ENCODE measurements at places on chromosomes 2 and 18. TPM values are rescaled to one million over a fixed set of nuclear protein-coding genes. Genes with fewer than 3 reads are reported as not detected.

MRO gene
- total RNA-seq: 0.03 TPM

HAAO gene
- 4.7 TPM for total RNA-seq

UGT1A4 gene
- not detected for total RNA-seq

DUSP28 gene
- total RNA-seq: 11.3 TPM

TDRD15 gene
- total RNA-seq: 0.02 TPM

TACR1 gene
- not detected for total RNA-seq

ABCG8 gene
- 0.04 TPM for total RNA-seq

OTOS gene
- 0.73 TPM for total RNA-seq

PMAIP1 gene
- 10.6 TPM for total RNA-seq

PROC gene
- not detected for total RNA-seq

DNA sequence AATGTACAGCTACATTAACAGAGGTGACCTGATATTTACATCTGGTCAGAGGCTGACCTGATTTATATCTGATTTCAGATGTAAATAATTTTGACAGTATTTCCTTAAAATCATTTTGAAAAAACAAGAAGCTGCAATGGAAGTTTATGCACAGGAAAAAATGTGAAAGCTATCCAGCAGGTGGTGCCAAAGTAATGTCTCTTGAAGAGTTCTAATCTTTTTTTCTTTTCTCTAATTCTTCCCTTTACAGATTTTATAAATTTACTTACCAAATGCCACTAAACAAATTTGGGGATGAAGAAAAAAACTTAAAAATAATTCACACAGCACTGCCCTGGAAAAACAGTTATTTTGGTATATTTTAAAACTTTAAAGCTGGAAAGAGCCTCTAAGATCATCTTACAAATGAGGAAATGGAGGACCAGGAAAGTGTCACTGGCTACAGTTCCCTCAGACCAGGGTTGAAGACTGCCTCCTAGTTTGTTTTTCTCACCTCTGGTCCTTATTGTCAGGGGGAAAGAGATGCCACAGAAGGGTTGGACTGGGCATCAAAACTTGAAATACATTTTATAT lies 16.4 kb upstream of the FBLN7 start:
- DNase-seq: peak; percentile 69

DNA sequence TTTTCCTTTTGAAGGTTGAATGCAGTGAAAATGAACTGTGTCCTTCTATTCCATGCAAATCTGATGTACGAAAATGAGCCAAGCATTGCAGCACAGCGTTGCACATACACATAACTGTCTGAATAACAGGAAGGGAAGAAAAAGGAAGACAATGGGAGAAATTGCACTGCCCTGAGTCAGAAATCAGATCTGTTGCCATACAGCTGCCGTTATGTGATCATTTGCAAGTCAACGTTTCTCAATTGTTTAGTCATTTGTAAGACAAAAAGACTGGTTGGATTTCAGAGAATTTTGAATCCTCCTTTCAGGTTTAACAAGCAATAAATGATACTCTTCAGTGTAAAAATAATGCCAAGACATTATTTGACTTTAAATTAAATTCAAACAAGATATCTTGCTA lies 284.1 kb downstream of the DSEL start:
- DNase-seq: no peak

- DNase-seq: peak; percentile 82
These were observed at the start of gene VRK2 for GRCh38 chr2:58046585-58047372. Gene VRK2 (plus strand): TSS chr2:58046806. CDS start chr2:58048832, 2,026 bp downstream.

DNA sequence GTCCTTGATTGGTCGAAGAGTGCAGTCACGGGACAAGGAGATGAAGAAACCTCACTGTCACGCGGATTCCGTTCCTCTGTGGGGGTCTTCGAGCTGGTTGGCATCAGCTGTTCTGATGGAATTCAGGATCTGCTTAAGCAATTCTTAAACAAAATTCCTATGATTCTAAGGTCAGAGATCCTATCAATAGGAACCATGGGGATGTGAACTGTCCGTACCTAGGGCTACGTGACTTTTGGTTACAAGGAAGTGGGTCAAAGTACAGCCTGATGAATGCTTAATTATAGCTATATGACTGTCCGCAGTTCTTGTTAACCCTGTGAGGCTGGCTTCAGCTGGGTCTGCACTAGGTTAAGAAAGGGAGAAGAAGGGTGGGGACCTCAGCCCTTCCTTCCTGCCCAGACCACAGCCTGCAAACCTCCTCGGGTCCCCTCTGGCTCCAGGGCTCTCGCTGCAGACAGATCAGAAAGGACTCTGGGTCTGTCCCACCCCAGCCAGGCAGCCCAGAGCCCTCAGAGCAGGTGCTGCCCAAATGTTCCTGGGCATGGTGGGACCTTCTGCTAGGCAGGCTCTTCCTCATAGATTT lies 44.2 kb upstream of the TAF1B start:
- DNase-seq: no peak

DNA sequence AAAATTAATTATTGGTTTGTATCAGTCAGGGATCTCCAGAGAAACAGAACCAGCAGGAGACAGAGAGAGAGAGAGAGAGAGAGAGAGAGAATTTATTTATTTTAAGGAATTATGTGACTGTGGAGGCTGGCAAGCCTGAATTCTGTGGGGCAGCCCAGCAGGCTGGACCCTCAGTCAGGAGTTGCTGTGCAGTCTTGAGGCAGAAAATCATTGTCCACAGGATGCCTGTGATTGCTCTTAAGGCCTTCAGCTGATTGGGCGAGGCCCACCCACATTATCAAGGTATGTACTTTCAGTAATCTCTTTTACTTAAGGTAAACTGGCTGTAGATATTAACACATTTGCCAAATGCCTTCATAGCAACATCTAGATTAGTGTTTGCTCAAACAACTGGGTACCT lies 155.3 kb downstream of the SEPTIN10 start:
- no peak for DNase-seq

DNA sequence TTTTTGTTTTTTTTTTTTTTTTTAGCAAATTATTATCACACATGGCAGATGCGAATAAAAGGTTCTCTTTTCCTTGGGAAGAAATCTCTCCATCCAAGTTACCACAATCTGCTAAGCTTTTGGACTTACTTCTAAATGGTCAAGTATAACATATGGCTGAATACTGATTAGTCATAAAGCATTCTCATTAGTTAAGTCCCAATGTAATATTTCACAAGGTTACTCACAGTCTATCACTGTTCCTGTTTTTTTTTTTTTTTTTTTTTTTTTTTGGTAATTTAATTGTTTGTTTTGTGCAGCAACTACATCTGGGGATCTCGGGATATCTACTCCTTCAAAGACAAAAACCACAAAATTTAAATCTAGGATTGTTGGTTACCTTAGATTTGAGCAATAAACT lies 771.7 kb downstream of the CPS1 start:
- DNase-seq: no peak

GRCh38 chr18:79378536-79379250 lies 17.0 kb upstream of the NFATC1 start:
- DNase-seq: no peak

DNA sequence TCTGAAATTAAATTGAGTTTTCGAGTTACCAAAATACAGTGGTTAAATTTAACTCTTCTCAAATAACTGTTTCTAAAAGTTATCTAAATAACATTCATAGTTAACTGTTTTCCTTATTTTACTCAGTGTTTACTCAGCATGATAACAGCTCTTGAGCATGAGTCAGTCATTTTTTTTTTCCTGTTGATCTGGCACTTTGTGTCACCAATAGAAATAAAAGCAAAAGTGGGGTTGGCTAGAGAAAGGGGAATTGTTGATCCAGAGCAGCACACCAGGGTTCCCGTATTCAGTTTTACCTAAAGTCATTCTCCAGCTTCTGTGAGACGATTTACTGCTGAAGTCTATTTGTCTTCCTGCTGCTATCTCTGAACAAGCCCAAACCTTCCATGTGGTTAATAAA lies 851.6 kb downstream of the DCC start:
- DNase-seq: no peak

DNA sequence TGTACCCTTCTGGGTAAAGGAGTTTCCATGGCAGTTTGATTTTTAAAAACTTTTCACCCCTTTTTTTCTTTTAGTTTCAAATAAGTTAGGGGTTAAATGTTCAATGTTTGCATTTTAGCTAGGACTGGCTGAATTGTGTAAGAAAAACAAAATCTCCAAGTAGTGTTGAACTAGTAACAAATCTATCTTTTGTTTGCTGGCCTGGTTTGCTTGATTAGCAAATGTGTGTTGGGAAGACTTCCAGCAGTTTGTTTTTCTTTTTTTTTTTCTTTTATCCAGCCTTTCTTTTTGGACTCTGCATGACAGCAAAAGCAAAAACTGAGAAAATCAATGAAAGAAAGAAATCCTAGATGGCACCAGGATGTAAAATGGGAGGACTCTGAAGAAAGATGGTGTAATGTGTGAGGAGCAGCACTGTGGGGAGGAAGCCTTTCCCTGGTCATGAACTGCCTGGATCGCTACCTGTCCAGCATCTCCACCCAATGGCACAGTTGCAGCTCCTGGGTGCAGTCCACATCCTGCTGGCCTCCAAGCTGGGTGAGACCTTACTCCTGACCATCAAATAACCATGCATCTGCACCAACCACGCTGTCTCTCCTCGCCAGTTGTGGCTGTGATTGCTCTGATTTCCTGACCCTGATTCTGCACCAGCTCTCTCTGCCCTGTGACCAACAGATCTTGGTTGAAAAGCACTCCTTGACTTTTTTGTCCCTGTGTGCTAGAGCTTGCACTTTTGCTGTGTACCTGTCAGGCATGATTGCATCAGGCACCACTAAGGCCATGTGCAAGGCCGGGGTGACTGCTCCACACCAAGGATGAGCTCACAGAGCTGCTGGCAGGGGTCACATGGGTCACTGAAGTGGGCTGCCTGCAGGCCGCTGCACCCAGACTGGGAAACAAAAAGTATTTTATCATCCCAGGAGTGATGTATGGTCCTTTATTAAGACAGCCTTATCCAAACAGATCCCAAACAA lies 71.2 kb upstream of the ZNF236 start:
- DNase-seq: no peak

DNA sequence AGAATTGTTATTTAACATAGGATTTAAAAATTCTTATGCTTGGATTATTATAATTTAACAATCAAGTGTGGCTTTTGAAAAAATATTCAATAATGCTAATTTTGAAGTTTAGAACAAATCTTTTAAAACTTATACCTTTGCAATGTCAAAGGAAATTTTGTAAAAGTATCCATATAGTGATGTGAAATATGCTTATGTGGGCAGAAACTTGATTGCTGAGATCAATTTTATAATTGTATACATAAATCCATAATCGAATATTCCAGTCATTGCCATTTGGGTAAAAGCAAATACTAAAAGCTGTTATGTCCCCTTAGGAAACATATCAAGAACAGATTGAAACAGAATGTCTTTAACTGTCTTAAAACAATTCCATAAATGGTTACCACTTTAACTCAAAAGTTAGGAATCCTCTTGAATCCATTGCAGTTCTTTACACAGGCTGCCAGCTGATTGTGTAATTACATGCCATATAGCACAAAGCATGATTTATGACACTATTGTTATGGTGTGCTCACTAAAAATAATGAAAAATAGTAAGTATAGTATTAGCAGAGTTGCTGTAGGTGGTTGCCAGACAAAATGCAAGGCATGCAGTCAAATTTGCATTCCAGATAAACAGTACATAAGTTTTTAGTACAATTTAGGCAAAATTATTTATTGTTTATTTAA lies 24.2 kb downstream of the PLCL1 start:
- DNase-seq: no peak

DNA sequence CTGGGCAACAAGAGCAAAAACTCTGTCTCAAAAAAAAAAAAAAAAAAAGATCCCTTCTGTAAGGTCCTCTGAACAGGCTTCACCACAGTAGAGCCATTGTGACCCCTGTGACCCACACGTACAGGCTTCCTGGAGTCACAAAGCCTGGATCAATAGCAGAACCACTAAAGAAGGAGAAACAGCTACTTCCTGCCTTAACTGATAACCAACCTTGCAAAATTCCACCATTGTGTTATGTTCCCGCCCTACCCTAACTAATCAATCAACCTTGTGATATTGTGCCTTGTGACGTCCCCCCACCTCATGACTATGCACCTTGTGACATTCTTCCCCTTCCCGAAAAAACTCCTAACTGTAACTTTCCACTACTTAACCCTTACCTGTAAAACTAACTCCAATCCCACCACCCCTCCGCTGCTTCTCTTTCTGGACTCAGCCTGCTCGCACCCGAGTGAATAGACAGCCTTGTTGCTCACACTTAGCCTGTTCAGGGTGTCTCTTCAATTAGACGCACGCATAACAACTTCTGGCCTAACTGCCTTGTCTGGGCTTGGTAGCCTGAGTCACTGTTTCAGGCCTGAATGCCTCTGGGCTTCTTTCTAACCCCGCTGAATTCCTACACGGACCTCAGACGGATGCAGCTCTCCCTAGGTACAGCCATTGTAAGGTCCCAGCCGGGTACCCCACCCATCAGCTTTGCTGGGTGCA lies 13.9 kb downstream of the SCYGR8 start:
- DNase-seq: no peak

GRCh38 chr2:175579646-175580045 lies 398.1 kb upstream of the ATP5MC3 start:
- no peak for DNase-seq

DNA sequence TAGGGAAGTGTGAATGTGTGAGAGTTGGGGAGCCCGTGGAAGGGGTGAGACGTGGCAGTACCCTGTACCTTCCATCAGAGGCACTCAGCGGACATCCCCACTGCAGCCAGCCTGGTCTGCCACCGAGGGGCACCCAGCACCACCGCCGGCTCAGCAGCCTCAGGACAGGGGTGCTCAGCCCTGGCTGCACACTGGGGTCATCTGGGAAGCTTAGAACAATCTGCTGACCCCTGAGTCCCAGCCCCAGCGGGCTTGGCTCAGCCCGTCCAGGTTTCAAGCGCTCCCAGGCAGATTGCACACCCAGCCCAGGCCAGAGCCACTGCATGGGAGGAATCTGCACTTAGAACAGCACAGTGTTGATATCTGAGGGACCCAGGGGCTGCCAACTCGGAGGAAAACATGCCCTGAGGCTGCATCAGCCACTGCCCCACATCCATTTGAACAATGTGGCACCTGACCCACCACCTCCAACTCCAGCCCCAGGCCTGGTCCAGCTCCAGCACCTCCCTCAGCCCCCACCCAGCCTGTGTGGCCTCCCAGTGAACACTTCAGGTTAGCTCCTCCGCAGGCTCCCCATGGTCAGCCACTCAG lies 147.1 kb upstream of the OTOS start:
- no peak for DNase-seq

- DNase-seq: no peak
These were observed 254.5 kb downstream of the NEDD4L start for GRCh38 chr18:58298251-58299134.

GRCh38 chr2:26245810-26246209 lies 1.1 kb downstream of the HADHB start:
- DNase-seq: peak; percentile 22

DNA sequence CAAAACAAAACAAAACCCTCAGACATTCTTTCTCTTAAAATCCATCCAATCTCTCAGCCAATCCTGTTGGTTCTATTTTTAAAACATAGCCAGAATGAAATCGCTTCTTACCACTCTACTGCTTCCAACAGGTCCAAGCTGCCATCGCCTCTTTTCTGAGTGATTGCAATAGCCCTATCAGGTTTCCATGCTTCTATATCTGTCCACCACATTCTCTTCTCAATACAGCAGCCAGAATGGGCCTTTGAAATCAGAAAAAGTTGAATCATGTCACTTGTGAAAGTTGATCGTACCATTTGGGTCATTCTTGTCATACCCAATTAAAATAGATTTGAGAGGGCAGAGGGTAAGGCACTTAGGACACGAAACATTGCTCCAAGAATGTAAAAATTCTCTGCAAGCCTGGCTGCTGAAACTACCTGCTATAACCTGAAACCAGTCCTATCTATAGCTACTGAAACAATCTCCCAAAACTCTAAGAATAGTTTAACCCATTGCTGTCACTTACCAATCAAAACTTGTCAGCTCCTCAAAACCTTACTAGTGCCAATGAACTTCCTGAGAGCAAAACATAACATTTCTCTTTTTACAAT lies 3.3 kb upstream of the MTLN start:
- DNase-seq: no peak

Data from SJCRH30 (cell line).